ENCODE measurements at places on chromosomes 1 and 21.

GRCh38 chr1:110783292-110783918 is 89.5 kb upstream of the CD53 start:
- DNase-seq = peak; percentile 33

- DNase-seq = no peak
Measured at GRCh38 chr1:214694769-214695168, 91.8 kb downstream of the CENPF start.

DNA sequence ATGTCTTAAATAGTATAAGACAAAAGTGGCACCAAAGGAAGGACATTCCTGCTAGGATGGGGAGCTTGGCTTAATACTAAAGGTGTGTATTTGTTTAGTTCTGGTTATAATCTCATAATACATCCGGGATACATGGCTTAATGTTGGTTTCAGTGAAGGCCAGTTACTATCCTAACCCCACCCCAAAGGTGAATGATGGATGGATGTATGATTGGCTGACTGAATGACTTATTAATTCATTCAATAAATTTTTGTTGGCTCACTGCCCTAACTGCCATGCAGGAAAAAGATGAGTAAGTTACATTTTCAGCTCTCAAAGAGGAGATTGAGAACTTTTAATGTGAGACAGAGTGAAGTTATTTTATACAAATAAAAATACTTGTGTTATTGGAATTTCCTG is 52.2 kb downstream of the PHACTR4 start:
- DNase-seq = no peak

DNA sequence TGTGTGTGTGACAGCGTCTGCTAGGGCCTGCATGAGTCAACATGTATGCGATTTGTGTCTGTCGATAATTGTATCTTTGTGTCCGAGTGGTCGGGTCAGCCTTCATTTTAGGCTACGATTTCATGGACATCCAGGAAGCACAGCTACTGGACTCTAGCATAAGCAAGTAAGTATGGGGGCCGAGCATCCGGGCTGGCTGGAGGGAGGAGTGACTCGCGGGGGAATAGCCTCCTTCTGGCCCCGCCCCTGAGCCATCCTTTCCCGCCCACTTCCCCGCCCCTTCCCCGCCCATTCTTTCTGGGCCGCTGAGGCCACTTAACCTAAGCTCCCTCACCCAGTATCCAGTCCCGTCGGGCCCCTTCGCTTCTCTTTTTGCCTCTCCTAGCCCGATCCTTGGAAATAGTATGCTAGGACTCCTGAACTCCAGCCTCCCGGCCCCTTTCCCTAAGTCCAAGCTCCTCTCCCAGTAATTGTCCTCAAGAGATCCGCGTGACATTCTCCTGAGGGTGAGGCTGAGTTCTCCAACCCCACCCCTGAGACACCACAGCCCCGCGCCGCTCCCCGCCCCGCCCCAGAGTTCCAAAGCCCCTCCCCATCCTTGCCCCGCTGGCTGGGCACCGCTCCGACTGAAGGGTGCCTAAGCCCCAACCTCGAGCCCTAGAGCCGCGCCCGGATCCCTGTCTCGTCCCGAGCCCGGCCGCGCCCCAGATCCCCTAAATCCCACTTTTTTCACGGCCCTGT is 1.2 kb downstream of the MAP3K6 start:
- DNase-seq = peak; percentile 78

GRCh38 chr1:29247571-29248273 is 11.4 kb downstream of the PTPRU start:
- no peak for DNase-seq

- no peak for DNase-seq
Measured at GRCh38 chr1:78441921-78442320, 48.9 kb upstream of the PTGFR start.

DNA sequence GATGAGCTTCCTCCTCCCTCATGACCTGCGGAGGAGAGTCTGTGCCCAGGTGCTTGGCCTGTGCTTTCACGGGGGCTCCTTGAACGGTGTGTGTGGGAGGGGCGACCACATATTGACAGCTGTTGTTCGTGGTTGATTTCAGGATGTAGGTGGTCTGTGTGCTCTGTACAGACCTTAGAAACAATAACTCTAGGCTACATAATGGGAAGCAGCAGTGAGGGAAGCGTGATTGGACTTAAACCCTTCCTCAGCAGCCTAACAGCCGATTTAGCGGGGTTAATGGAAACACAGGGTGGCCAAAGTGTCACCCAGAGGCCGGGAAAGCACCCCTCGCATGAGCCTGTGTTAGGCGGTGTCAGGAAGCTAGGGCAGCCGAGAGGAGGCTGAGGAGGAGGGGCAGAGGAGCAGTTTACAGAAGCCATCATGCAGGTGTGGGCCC is 56.0 kb downstream of the TBCE start:
- peak; percentile 5 for DNase-seq

- no peak for DNase-seq
Measured at GRCh38 chr1:229900220-229900619, 166.8 kb upstream of the GALNT2 start.

DNA sequence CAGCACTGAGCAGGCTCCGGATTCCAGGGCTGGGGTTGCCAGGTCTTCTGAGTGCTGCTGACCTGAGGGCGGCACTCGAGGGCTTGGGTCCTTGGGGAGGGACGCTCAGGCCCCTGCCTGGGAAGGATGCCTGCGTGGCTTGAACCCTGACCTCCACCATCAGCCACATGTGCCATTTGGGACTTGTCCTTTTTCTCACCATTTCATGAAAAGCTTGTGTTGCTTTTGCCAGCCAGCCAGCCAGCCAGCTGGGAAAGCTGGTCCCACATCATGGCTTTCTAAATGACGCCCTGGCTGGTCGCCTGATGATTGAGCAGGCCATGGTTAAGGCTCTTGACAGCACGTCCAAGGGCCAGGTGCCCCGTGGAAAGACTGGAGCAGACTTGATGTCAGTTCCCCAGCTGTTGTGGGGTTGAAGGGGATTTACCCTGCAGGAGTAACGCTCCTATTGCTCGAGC is 168.7 kb downstream of the CAMTA1 start:
- no peak for DNase-seq

DNA sequence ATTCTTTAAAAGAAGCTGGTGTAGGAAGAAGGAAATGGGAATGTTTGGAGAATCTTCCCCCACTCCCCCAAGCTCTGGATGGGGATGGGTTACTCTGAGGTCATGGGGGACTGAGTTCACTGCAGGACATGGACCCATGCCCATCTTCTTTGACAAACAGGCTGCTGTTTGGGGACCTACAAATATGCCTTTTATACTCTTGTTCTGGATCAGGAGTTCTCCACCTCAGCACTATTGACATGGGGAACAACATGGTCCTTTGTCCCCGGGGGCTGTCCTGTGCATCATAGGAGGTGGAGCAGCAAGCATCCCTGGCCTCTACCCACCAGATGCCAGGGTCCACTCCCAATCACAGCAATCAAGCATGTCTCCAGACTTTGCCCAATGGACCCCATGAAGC is 365.8 kb upstream of the C1orf174 start:
- DNase-seq = no peak

- DNase-seq = no peak
Measured at GRCh38 chr1:244011271-244011670, 39.8 kb upstream of the ZBTB18 start.

DNA sequence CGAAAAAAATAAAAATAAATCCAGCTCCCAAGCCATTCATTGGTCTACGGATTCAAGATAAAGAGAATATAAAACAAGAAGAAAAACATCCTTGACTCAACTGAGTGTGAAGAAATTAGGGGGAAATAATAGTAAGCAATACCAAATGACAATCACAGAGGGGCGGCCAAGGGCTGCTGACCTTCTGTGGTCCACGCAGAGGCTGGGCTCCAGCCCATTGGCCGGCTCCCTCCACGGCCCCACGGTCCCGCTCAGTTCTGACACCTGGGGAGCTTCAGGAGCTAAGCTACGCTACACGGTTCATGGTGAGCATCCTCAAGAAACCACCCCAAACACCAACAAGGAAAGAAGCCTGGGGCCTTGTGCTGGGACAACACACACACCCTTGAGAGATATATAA is 400 bp upstream of the KRTAP10-12 start:
- no peak for DNase-seq

- no peak for DNase-seq
Measured at GRCh38 chr1:18661404-18662285, 31.0 kb downstream of the PAX7 start.

DNA sequence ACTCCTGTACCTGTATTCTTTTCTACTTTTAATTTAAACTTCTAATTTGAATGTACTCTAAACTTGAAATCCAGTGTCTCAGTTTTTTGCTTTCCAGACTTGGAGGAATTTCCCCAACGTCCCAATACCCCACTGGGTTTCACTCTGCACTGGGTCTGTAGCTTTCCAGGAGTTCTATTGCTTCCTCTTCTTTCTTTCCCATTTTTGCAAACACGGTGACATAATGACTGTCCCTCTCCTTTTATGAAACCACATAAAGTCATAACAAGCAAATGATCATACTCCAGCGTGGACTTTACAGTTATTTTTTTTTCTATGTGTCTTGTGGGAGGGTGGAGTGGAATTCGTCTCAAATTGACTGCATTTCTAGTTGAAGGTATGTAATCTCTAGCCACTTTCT is 97.1 kb downstream of the FASLG start:
- DNase-seq = no peak

DNA sequence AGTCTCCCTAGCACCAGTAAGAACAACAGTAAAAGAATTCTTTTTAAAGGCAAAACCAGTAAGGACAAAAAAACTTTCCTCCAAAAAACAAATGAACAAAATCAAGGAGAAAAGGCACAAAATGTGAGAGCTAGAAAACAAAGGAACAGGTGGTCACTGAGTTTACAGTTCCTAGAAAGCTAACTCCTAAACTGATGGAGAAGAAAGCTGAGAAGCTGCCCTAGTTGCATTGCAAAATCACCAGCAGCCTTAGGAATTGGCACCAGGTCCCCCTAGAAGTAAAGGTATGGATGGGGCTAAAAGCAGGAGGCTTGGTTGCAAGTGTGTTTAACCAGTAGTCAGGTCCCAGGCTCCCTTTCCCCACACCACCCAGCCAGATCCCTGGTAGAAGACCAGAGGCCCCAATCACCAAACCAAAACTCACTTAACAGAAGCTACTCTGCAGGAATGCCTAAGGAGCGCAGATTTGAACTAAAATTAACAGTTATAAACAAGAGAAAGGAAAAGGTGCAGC is 47.6 kb downstream of the RAB3GAP2 start:
- DNase-seq = no peak

DNA sequence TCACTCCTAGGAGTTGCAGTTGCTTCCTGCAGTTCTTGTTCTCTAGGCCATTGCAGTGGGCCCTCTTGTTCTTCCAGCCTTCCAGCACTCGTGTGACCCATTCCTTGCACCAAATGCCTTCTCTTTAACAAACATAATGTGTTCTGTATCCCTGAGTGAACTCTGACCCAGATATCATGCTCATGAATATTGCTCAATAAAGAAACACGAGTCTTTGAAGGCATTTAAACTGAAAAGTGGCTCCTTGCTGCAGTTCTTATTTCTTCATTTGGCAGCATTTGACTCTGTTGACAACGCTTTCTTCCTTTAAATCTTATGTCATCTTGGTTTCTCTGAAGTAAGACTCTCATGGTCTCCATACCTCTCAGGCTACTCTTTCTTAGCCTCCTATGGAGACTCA is 100.7 kb upstream of the PDE4B start:
- DNase-seq = no peak

DNA sequence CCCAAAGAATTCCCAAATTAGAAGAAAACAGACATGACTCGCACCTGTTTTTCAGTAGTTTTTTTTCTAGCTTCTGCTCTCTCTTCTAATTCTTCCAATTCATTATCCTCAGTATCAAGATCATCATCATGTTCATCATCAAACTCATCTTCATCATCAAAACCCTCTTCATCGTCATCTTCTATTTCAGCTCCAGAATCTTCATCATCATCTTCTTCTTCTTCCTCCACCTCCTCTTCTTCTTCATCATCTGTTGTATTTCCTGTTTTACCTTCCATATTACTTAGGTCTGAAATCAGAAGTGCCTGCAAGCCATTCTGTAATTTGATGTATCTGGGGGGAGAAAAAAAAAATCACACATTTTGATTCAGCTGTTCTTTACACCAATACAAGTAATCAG is 38.3 kb downstream of the NRDC start:
- DNase-seq = no peak

GRCh38 chr1:22728751-22729399 is 18.2 kb downstream of the EPHB2 start:
- DNase-seq = no peak

- DNase-seq = no peak
Measured at GRCh38 chr1:159829273-159829634, 2.6 kb downstream of the SLAMF8 start.

- DNase-seq = no peak
Measured at GRCh38 chr1:116368241-116368640, 4.8 kb upstream of the ATP1A1 start.

DNA sequence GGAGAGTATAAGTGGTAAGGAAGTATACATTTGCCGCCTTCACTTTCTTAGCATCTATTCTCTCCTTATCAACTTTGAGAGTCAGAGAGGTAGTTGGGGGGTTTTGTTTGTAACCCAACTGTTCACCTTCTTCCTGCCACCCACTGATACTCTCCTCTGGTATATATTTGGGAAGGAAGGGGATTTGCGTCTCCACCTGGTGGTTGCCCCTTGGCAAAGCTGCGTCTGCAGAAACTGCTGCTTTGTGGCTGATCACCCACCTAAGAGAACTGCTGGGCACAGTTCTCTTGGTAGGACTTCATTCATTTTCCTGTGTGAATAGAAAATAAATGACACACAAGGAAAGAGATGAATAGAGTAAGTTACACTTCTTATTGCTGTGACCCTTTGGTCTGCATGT is 87.0 kb downstream of the SYT14 start:
- DNase-seq = no peak

GRCh38 chr1:181119093-181119989 is 30.8 kb downstream of the IER5 start:
- no peak for DNase-seq

- DNase-seq = no peak
Measured at GRCh38 chr1:24896596-24897262, 33.3 kb downstream of the RUNX3 start.

DNA sequence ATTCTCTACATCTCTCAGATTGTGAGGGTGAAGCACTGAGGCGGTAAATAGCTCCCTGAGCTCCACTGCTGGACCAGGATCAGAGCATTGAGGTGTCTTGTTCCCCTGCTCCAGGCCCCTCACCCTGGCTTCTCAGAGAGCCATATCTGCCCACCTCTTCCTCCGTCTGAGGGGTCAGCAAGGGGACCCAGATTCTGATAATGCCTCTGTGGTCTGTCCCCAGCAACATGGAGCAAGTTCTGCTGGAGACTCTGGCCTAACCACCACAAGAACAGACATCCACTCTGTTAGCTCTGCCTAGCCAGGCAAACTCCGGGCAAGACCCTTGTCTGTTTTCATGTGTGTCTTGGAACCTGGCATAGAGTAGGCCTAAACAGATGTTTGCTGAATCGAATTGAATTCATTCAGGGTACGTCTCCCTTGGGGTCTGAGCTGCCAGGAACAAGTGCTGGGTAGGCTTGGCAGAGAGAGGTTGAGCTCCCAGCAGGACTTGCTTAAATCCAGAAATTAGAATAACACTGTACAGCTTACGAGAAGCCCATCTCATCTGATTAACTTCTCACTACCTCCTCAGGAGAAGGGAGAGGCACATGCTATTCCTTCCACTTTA is 2.3 kb downstream of the TRAF5 start:
- no peak for DNase-seq

- no peak for DNase-seq
Measured at GRCh38 chr1:196593955-196594354, 14.3 kb downstream of the KCNT2 start.

- DNase-seq = no peak
Measured at GRCh38 chr1:64616039-64616438, 128.8 kb upstream of the RAVER2 start.
